ENCODE measurements at places on chromosomes 6 and 20. TPM values are rescaled to one million over a fixed set of nuclear protein-coding genes. Genes with fewer than 3 reads are reported as not detected.

- DNase-seq, result no peak
Observed at GRCh38 chr6:47400581-47400980, 77.0 kb upstream of the CD2AP start.

DNA sequence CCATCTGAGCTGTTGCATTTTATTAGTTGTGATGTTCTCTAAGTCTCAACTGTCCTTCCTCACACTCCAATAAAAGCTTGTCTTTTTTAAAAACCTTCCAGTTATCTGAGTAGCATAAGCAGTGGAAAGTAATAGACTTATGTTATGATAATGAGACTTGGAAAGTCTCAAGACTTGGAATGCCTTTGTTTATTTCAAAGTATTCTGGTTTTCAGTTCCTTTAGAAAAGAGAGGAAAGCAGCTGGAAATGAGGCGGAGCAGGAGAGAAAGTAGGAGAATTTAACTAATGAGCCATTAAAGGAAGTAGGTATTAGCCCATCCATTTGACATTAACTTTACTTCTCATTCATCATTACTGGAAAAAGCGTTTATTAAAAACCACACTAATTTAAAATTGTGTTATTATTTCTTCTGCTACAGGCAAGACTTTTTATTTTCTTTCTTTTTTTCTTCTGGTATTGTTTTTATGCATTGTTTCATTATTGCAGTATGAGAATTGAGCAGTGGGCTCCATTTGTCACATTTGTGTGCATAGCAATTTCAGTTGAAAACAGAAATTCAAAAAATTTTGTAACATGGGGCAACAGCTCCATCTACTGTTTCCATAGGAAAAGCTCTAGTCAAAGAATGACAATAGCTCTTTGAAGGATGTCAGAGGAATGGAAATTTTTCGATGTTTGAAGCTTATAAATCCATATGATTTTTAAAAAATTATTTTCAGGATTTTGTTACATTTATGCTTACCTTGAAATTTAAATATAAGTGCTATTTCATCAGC, 194.8 kb downstream of the COL9A1 start:
- DNase-seq, result peak; percentile 23

- no peak for DNase-seq
Observed at GRCh38 chr20:16346956-16347355, 226.3 kb downstream of the KIF16B start.

GRCh38 chr6:24766680-24767462, 7.9 kb upstream of the GMNN start:
- no peak for DNase-seq

GRCh38 chr20:50305636-50306477, 115.2 kb downstream of the CEBPB start:
- no peak for DNase-seq

DNA sequence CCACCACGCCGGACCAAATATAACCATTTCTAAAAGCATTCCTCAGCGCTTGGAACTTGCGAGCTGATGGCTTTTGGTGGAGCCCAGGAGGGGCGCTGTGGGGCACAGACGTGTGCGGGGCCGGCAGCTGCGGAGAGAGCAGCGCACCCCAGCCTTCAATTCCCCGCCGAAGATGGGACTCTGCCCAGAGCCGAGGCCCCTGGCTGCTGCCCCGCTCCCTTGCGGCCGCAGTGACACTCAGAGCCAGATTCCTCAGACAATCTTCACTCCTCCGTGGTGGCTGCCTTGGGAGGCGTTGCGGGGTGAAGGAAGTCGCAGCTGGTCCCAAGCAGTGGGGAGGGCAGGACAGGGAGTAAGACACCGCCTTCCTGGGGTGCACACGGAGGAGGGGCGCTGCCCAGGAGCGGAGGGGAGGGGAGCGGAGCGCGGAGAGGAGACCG, 87.7 kb downstream of the TMEM242 start:
- DNase-seq, result no peak

DNA sequence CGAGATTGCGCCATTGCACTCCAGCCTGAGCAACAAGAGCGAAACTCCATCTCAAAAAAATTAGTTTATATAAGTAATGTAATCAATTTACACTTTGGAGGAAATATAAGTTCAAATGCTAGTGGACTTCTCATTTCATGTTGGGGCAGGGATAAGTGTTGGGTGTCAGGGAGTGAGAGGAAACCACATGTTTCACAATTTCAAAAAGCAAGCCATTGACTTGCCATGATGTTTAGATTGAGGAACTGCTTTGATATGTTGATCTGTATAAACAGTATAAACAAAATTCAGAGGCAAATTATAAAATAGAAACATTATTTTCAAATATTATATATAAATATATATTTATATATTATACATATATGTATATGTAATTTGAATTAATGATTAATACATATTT, 42.7 kb downstream of the FILIP1 start:
- DNase-seq, result no peak

DNA sequence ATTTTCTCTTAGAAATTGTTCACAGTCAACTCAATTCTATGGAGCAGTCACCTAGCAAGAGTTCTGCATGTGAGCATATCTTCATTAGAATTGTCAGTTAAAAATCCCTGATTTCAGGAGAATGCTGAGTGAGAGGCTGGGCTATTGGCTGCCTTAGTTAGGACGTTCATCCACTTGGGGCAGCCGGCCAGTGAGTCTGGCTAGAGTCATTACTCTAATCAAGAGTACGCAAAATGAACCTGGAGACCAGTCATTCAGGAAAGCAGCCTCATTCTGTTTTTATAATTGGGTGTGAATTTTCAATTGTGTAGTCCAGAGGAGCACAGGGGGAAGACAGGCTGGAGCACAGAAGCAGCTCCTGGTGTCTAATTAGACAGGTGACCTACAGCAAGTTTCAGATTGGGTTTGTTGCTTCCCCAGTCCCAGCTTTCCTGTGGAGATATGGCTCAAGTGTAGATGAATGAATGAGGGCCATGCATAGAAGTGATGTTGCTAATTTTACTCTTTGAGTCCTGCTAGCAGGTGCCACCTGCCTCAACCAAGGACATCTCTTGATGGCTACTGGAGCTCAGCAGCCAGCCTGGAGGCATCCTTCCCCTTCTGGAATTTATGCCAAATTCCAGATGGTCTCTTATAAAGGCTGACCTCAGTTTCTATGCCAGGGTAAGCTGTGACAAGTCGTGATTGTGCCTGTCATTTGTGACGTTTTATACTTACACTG, 265.7 kb downstream of the NKAIN2 start:
- no peak for DNase-seq

Gene ARHGAP40
- 0.92 TPM for polyA plus RNA-seq

Gene ELOVL2
- 4.1 TPM for polyA plus RNA-seq

Gene TTK
- 0.23 TPM for polyA plus RNA-seq

Gene LMBRD1
- 50.4 TPM for polyA plus RNA-seq
